ENCODE measurements at places on chromosomes 6 and 20. TPM values are rescaled to one million over a fixed set of nuclear protein-coding genes. Genes with fewer than 3 reads are reported as not detected.

DNA sequence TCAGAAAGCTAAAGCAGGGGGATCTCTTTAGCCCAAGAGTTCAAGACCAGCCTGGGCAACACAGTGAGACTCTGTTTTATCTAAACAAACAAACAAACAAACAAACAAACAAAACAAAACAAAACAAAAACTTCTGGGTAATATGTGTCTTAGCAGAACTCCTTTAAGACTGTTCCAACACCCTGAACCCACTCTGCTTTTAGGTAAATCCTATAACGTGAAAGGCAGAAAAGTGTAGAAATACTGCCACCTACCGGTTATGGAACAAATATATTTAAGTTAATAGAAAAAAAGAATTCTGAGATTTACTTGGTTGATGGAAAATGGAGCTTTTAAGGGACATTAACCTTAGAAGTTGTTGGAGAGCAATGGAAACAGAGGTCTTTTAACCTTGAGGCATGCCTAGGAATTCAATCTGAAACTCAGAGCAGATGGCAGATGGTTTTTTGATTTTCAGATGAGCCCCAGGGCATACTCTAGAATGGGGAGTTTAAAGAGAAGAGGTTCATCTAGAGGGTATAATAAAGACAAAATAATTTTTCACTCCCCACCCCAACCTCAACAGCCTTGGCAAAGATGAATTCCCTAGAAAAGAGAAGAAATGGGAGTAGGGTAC is 38.5 kb downstream of the SOD2 start:
- H3K4me3 ChIP-seq = no peak overlapping the region
- no peaks in the 10 kb centered on the region for H3K27me3 ChIP-seq
- H3K36me3 ChIP-seq = no peaks in the 10 kb centered on the region
- no peaks in the 10 kb centered on the region for H3K4me1 ChIP-seq
- peak; percentile 6 for DNase-seq

GRCh38 chr20:63811491-63811875 is 19.6 kb downstream of the ZBTB46 start:
- no peaks in the 10 kb centered on the region for H3K27me3 ChIP-seq
- no peak overlapping the region for H3K4me3 ChIP-seq
- H3K27ac ChIP-seq = no peak overlapping the region
- DNase-seq = no peak
- H3K36me3 ChIP-seq = no peaks in the 10 kb centered on the region

DNA sequence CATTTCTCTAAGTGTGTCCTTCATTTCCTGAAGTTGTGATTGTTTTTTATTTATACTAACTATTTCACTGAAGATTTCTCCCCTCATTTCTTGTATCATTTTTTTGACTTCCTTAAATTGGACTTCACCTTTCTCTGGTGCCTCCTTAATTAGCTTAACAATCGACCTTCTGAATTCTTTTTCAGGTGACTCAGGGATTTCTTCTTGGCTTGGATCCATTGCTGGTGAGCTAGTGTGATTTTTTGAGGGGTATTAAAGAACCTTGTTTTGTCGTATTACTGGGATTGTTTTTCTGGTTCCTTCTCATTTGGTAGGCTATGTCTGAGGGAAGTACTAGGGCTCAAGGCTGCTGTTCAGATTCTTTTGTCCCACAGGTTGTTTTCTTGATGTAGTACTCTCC is 92.8 kb downstream of the ESR1 start:
- H3K27me3 ChIP-seq = no peaks in the 10 kb centered on the region
- no peak for DNase-seq
- no peak overlapping the region for H3K27ac ChIP-seq

DNA sequence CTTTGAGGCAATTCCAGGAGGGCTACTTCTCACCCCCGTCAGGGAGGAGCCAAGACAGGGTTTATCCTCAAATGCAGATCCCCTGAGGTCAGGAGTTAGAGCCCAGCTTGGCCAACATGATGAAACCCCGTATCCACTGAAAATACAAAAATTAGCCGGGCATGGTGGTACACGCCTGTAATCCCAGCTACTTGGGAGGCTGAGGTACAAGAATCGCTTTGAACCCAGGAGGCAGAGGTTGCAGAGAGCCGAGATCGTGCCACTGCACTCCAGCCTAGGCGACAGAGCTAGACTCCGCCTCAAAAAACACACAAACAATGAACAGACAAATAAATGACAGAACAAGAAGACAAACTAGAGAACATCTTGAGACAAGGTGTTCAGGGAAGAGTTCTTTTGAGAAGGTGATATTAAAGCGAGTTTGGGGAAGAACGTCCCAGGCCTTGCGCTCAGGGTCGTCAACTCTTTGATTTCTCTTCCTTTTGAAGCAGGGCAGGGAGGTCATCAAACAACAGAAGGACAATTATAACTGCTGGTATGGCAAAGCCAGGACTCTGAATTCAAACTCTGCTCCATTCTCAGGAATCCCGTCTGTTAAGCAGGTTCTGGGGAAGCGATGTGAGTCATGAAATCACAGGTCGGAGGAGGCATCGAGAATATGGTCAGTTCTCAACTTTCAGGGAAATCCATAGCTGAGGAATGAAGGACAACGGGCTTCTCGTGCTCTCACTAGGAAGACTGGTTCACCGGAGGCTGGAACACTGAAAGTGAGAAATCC is 1.4 kb upstream of the RALY start:
- H3K27ac ChIP-seq = peak overlapping the region; percentile 75
- peaks cover 56% of the 10 kb centered on the region for H3K4me1 ChIP-seq
- peaks cover 9% of the 10 kb centered on the region for H3K36me3 ChIP-seq
- H3K27me3 ChIP-seq = no peaks in the 10 kb centered on the region
- DNase-seq = peak; percentile 9
- H3K4me3 ChIP-seq = peak overlapping the region; percentile 88

DNA sequence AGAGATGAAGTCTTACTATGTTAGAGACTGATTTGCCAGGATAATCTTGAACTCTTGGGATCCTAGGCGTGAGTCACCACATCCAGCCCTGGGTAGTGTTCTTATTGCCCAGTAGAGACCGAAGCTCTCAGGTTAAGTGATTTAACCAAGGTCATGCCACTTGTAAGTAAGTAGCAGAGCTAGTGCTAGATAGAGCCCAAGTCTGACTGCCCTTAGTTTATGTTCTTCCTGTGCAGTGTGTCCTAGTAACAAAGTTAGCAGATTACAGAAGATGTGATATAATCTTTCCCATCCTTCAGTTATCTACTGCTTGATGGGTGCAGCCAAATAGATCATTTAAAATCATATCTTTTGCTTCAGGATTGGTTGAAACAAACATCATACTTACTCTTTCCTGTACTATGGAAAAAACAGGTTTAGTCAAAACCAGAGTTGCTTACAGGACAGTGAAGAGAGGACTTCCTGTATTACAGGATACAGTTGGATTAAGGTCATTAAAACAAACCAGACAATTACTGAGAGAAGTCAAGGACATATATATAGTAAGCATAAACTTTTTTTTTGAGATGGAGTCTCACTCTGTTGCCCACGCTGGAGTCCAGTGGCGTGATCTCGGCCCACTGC is 9.5 kb upstream of the PABPC1L start:
- H3K4me1 ChIP-seq = peaks cover 60% of the 10 kb centered on the region
- peaks cover 37% of the 10 kb centered on the region for H3K36me3 ChIP-seq
- peak overlapping the region; percentile 44 for H3K4me3 ChIP-seq
- DNase-seq = no peak
- peak overlapping the region; percentile 88 for H3K27ac ChIP-seq
- H3K27me3 ChIP-seq = no peaks in the 10 kb centered on the region

GRCh38 chr20:2932498-2932897 is 59.2 kb downstream of the PTPRA start:
- peaks cover 9% of the 10 kb centered on the region for H3K36me3 ChIP-seq
- no peak for DNase-seq
- H3K27ac ChIP-seq = no peak overlapping the region
- H3K4me3 ChIP-seq = no peak overlapping the region
- no peaks in the 10 kb centered on the region for H3K27me3 ChIP-seq

DNA sequence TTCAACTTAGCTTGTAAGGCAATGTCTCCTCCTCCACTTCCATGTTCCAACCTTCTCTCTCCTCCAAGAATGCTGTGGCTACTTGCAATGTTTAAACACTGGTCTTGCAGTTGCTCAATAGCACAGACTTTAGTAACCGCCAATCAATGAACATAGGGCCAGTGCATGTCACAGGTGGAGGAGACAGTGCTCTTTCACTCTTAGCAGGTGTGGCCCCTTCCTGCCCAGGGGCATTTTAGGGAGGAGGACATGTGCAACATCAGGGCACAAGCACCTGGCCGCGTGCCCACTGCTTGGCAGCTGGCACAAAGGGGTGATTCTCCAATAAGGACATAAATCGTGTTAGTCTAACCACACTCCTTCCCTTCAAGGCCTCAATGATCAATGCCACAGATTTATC is 41.3 kb downstream of the ADGRF1 start:
- H3K4me1 ChIP-seq = no peaks in the 10 kb centered on the region
- no peak overlapping the region for H3K4me3 ChIP-seq
- H3K36me3 ChIP-seq = no peaks in the 10 kb centered on the region
- no peak for DNase-seq
- peaks cover 14% of the 10 kb centered on the region for H3K27me3 ChIP-seq

GRCh38 chr20:33859157-33859695 is 48.1 kb downstream of the CHMP4B start:
- H3K36me3 ChIP-seq = no peaks in the 10 kb centered on the region
- no peaks in the 10 kb centered on the region for H3K27me3 ChIP-seq
- H3K27ac ChIP-seq = peak overlapping the region; percentile 27
- H3K4me1 ChIP-seq = peaks cover 25% of the 10 kb centered on the region
- DNase-seq = no peak

DNA sequence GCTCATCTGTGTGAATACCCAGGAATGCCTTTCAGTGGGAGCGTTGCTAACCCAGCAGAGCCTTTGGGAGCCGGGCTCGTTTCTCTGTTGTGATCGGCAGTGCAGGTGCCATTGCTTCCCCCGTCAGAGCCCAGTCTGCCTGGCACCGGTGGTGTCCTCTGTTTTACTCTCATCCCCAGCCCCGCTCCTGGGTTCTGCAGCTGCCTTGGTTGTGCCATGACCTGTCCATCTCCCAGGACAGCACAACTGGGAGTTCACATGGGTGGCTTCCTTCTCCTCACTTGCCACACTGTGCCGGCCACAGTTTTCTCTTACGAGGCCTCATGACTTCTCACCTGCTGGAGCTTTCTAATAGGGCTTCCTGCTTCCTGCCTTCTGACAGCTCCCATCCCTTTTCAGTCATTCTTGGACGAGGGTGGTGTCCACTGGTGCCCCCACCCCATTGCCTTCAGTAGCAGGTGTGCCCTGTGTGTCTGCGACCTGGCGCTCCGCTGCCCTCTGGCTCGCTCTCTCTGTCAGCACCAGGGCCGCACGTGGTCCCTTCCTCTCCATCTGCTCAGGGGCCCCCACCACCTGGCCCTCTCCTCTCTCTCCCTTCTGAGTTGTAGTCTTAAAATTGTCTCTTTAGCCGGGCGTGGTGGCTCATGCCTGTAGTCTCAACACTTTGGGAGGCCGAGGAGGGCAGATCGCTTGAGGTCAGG is 110.9 kb downstream of the RPP40 start:
- H3K27ac ChIP-seq = no peak overlapping the region
- H3K27me3 ChIP-seq = no peaks in the 10 kb centered on the region
- peaks cover under 1% of the 10 kb centered on the region for H3K4me1 ChIP-seq
- H3K4me3 ChIP-seq = no peak overlapping the region
- DNase-seq = no peak

DNA sequence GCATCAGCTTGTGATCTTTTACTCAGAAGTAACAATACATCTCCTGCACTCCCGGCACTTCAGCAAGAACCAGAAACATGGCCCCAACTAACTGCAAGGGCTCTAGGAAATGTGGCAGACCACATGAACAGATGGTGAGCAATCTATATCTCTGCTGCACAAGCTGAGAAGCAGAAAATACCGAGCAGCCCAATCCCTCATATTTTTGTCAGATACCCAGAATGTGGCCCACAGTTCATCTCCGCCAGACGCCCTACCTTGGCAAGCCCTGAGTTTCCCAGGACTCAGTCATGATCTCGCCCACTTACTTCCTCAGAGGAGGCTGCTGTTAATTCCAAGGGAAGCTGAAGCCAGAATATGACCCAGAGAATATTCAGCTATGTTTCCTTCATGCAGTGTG is 63.1 kb upstream of the PHACTR1 start:
- peaks cover 6% of the 10 kb centered on the region for H3K27me3 ChIP-seq
- no peak for DNase-seq
- H3K4me3 ChIP-seq = no peak overlapping the region
- H3K4me1 ChIP-seq = peaks cover 6% of the 10 kb centered on the region

- no peak overlapping the region for H3K4me3 ChIP-seq
- DNase-seq = no peak
- peaks cover 4% of the 10 kb centered on the region for H3K36me3 ChIP-seq
- no peaks in the 10 kb centered on the region for H3K27me3 ChIP-seq
- no peak overlapping the region for H3K27ac ChIP-seq
These were observed 65.4 kb downstream of the RPRD1B start for GRCh38 chr20:38098952-38099351.

- H3K36me3 ChIP-seq = peaks cover 3% of the 10 kb centered on the region
- no peak overlapping the region for H3K4me3 ChIP-seq
- no peak for DNase-seq
- no peaks in the 10 kb centered on the region for H3K27me3 ChIP-seq
- H3K27ac ChIP-seq = no peak overlapping the region
These were observed 105.7 kb downstream of the RNASET2 start for GRCh38 chr6:166850677-166851076.

DNA sequence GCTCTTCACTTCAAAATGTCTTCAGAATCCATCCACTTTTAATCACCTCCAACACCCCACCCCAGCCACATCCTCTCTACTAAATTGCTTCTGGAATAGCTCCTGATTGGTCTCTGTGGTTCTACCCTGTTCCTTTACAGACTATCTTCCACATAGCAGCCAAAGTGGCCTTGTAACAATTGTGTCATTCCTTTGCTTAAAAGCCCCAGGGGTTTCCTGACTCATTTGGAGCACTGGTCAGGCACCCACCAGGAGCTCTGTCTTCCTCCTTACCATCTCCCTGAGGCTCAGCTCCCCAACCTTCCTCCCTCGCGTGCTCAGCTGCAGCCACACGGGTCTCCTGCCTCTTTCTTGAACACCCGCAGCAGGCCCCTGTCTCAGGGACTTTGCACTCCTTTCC is 126.8 kb downstream of the HIVEP1 start:
- peaks cover 32% of the 10 kb centered on the region for H3K4me1 ChIP-seq
- no peak overlapping the region for H3K27ac ChIP-seq
- no peak for DNase-seq

GRCh38 chr6:83827050-83827449 is 26.1 kb upstream of the RIPPLY2 start:
- no peak for DNase-seq
- H3K36me3 ChIP-seq = no peaks in the 10 kb centered on the region
- H3K27ac ChIP-seq = no peak overlapping the region
- peaks cover 5% of the 10 kb centered on the region for H3K27me3 ChIP-seq
- no peaks in the 10 kb centered on the region for H3K4me1 ChIP-seq
- no peak overlapping the region for H3K4me3 ChIP-seq

DNA sequence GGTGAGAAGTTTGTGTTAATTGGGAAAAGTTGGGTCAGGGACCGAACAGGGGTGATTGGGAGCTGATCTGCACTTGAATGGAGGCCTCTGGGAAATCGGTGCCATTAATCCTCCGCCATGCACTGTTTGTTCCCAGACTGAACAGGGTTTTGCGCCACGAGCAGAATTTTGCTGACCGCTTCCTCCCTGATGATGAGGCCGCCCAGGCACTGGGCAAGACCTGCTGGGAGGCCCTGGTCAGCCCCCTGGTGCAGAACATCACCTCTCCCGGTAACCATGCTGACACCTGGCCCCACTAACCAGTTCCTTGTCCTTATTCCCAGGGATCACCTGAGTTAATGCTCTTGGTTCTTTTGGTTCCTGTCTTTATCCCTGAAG is 21.7 kb downstream of the CUL9 start:
- no peak overlapping the region for H3K4me3 ChIP-seq
- H3K27me3 ChIP-seq = no peaks in the 10 kb centered on the region
- H3K27ac ChIP-seq = no peak overlapping the region
- no peak for DNase-seq

AARS2 gene
- total RNA-seq = 15.2 TPM

EBF4 gene
- 8.9 TPM for total RNA-seq

TREML2 gene
- total RNA-seq = 15.0 TPM

TP53TG5 gene
- total RNA-seq = 0.67 TPM
